ENCODE measurements at places on chromosomes 1 and 21. TPM values are rescaled to one million over a fixed set of nuclear protein-coding genes. Genes with fewer than 3 reads are reported as not detected.

DNA sequence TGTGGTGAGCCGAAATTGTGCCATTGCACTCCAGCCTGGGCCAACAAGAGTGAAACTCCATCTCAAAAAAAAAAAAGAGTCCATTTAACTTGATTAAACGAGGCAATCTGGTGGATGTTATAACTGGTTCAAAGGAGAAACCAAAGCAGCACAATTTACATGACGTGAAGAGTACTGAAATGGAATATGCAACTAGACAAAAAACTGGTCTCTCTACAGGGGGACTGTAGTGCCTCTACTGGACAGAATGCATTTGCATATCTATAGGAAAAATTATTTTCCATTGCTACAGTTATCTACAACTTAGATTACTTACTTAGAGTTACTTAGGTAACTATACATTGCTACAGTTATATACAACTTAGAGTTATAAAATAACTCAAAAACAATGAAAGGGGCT, 2.7 kb upstream of the CAPN2 start:
- no peak for DNase-seq

DNA sequence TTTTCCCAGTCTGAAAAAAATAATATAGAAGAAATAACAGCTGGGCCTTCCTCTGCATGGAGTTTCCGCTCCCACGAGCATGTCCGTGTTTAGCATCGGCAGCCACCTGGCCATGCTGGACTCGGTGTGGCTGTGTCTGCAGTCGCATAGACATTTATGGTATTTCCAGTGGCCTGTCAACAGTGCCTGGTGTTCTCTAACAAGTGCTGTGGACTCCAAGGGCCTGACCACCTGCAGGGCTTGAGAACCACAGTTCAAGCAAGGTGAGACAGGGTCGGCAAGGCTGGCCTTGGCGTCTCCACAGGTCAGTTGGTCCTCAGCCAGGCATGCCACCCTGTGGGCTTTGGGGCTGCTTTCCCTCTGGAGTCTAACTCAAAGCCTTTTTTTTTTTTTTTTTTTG, 124.8 kb downstream of the PGBD5 start:
- DNase-seq: no peak

DNA sequence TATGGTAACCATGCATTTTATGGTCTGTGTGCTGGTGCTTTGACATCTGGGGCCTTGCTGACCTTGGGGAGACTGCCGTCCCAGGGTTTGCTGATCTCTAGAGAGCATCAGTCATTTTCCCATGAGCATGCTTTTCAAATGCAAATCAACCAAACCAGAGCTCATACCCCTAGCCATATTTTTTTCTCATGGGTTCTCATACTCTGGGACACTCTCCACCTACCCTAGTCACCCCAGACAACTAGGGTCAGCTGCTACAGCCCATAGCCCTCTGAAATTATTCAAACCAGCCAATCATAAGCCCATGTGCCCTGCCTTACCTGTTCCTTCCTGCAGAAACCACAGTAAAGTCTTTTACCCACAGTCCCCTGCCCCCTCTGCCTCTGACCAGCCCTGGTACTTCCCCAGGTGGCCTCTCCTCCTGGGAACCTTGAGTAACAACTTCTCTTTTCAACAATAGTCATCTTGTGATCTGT, 132.0 kb downstream of the MAP3K21 start:
- DNase-seq: no peak

DNA sequence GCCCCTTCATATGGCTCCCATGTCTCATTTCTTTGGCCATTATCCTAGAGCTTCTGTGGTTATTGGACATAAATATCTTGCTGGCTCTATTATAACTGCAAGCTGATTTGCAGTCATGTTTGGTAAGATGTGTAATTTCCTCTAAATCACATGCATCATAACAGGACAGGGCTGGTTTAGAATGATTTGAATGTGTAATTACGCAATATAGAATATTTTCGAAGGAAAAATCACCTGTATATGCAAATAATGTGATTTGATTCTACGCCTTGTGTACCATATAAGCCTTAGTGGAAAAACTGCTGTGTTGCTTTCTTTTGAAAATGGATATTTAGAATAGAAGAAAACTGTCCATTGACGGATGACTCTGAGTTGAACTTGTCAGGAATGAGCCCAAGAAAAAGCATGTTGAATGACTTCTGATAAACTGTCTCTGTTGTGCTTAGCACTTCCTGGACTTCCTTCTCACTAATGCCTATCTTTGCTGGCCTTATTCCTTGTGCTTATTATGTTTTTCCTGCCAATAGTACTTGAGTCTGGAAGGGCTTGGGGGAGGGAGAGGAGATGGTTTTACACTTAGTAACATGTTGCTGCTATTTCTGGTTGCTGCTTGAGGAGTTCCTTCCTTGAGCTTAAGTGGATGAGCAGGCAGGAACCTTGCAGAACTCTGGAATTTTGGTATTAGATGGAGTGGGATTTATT, 6.5 kb downstream of the CACHD1 start:
- DNase-seq: no peak

GRCh38 chr1:171784784-171785183, 3.3 kb downstream of the METTL13 start:
- no peak for DNase-seq

- no peak for DNase-seq
These were observed 4.3 kb downstream of the BRINP2 start for GRCh38 chr1:177174921-177175634.

GRCh38 chr1:206509612-206510257, 2.4 kb downstream of the RASSF5 start:
- no peak for DNase-seq

- DNase-seq: no peak
These were observed 69.3 kb downstream of the SLC37A1 start for GRCh38 chr21:42582787-42583476.

DNA sequence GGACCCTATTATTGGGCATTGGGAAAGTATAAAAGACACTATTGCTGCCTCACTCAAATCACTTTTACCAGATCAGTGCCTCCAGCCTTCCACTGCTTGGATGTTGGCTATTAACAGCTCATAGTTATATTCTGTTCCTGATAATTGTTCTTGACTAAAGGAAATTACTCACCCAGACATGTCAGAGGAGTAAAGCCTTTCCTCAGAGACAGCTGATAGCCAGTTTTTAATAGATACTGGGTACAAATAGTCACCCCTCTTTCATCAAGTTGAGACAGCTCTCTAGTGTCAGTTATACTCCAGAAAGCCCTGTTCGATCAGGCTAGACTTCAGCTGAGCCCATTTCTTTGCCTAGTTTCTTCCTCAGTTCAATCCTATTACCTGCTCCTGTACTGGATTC, 876.1 kb upstream of the B3GALT2 start:
- no peak for DNase-seq

DNA sequence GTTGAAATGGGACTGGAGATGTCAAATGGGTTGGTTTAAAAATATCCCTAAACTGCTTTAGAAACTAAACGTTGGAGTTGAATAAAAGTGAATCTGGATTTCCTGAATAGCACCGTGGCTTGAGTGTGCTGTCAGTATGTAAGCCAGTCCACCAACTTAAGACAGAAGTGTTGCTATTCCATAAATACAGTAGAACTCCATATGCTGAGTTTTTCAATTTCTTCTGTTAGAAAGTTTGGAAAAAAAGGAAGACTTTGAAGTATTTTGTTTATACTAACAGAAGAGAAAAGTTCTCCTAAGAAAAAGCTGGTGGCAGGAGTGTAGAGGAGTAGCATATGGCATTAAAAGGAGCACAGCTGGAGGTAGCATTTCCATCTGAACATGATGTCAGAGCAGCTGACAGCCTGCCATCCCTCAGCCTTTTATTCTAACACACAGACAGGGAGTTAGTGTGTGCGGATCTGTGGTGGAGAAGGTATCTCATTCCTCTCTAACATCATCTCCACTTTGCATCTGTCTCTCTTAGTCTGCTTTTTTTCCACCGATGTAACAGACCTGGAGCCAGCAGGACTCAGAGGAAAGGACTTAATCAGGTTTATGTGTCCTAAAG, at the start of gene ZBTB18:
TSS of gene ZBTB18 (plus strand) at position 449 of the 610 bp plus-strand sequence. CDS start at position 598, 149 bp downstream.
- peak; percentile 94 for DNase-seq

DNA sequence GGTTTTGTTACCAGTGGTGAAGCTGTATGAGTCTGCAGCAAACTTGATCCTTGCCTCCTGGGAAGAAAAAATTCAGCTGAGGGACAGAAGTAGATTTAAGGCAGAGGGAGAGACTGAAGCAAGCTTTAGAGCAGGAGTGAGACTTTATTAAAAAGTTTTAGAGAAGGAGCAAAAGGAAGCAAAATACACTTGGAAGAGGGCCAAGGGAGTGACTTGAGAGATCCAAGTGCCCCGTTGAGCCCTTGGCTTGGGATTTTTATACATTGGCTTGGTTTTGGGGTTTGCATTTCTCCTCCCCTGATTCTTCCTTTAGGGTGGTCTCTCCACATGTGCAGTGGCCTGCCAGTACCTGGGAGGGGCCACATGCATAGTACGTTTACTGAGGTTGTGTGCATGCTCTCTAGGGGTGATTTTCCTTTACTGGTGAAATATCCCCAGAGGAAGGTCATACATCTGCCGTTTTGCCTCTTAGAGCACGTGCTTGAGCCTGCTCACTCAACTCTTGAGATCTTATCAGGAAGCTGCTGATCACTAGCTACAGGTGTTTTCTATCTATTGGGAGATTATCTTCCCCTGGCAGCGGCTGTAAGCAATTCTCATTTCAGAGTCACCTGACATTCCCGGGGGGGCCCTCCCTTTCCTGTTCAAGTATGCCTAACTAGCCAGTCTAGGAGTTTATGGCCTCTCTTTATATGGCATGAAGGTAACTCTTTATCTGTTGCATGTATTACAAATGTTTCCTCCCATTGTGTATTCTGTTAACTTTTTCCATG, 20.3 kb downstream of the FASLG start:
- no peak for DNase-seq

DNA sequence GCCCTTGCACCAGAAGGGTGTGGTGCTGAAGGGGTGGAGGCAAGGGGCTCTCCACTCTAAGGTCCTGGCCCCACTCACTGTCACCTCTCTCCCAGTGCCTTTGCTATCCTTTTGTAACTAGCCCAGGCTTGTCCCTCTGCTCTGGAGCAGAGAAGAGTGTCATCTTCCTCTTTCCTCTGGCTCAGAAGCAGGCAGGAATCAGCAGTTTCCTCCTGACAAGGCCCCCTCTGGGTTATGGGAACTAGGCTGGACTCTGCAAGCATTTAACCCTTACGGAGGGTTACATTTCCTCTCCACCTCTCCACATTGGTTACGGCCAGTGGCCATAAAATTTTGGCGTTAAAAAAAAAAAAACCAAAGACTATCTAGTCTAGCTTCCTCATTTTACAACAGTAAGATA, 30.4 kb downstream of the PLXNA2 start:
- no peak for DNase-seq

The MCOLN3 gene
- total RNA-seq: 6.2 TPM
